Activated CD4-positive, alpha-beta T cell treated with anti-CD3 and anti-CD28 coated beads, Interleukin-2, amount 10 ng/mL, durations not matched to agents 7 days and 5 days (primary cell): ENCODE measurements at places on chromosomes 12 and 14. TPM values are rescaled to one million over a fixed set of nuclear protein-coding genes. Genes with fewer than 3 reads are reported as not detected.

The A2ML1 gene
- not detected for total RNA-seq

The DAD1 gene
- total RNA-seq = 169 TPM

The RASAL1 gene
- 0.40 TPM for total RNA-seq

The GPR162 gene
- total RNA-seq = 0.29 TPM

The KRT73 gene
- total RNA-seq = 8.2 TPM

The FOXG1 gene
- not detected for total RNA-seq

The FAM90A1 gene
- 0.15 TPM for total RNA-seq

The SLC17A8 gene
- total RNA-seq = not detected

The IL31 gene
- not detected for total RNA-seq

The LALBA gene
- not detected for total RNA-seq

The SPX gene
- not detected for total RNA-seq

The ASIC1 gene
- total RNA-seq = 8.7 TPM

DNA sequence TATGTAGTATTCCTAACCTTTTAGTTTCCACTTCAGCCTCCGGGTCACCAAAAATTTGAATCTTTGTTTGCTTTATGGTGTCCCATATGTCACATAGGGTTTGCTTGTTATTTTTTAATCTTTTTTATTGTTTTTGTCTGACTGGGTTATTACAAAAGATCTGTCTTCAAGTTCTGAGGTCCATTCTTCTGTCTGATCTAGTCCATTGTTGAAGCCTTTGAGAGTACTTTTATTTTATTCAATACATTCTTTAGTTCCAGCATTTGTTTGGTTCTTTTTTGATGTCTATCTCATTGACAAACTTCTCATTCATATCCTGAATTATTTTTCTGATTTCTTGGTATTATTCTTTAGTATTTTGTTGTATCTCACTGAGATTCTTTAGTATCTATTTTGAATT is 99.8 kb downstream of the GPR65 start:
- no peak for DNase-seq

DNA sequence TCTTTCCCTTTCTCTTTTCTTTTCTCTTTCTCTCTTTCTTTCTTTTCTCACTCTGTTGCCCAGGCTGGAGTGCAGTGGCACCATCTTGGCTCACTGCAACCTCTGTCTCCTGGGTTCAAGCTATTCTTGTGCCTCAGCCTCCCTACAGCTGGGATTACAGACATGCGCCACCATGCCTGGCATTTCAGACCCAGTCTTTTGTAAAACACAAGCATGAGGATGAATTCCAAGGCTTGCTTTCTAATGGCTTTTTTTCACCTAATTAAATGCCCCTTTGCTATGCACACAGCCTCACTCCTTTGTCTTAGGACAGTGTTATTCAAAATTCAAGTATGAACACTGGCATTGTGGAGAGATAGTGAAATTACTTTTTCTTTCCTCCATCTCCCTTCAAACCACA is 6.0 kb upstream of the SLC38A2 start:
- no peak for DNase-seq

DNA sequence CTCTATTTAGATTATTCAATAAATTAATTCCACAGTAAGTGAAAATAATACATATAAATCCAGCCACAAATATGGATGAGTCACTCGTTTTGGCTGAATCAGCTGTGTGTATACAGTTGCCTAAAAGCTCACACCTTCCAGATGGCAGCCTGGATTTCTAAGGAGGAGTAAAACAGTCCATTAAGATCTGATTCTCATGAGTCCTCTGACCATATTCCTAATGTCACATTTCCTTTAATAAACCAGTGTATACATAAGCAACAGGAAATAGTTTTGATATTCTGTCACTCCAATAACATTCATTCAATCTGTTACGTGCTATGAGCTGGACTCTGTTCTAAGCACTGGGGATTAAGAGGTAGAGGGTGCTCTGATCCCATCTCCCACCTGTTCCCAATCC is 21.8 kb downstream of the MDM1 start:
- no peak for DNase-seq

GRCh38 chr12:27937768-27938167 is 34.8 kb downstream of the PTHLH start:
- DNase-seq = no peak

DNA sequence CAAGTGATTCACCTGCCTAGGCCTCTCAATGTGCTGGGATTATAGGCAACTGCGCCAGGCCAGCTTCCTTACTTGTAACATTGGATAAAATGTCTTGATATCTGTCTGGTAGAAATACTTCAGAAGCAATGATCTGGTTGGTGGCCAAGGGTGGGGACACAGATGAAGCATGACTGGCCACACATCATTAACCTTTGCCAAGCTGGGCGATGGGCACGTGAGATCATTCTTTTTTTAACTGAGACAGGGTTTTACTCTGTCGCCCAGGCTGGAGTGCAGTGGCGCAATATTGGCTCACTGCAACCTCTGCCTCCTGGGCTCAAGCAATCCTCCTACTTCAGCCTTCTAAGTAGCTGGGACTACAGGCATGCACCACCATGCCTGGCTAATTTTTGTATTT is 31.1 kb downstream of the PLEKHH1 start:
- no peak for DNase-seq

DNA sequence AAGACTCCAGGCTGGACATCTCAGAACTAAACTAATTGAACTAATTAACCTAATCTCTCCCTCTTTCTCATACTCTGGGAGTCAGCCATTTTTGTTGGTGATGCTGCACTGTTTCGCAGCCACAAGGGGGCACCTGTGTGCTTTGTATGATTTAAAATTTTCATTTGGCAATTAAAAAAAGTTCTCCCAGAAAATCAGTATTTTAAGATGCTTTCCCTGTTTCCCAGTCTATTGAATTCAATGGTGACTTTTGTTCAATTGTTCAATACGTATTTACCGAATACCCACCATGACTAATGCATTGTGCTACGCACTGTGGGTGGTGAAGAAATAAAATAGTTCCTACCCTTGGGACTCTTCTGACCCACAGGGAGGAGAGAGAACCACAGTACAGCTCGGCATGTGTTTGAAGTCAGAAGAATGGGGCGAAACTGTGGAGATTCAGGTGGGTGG is 63.7 kb downstream of the ZNF664 start:
- peak; percentile 39 for DNase-seq

- no peak for DNase-seq
Observed at GRCh38 chr12:111455448-111456320, 50.0 kb downstream of the SH2B3 start.

- DNase-seq = no peak
Observed at GRCh38 chr12:124764870-124765580, 98.6 kb downstream of the SCARB1 start.

- DNase-seq = no peak
Observed at GRCh38 chr12:104138797-104139152, 765 bp upstream of the NFYB start.

DNA sequence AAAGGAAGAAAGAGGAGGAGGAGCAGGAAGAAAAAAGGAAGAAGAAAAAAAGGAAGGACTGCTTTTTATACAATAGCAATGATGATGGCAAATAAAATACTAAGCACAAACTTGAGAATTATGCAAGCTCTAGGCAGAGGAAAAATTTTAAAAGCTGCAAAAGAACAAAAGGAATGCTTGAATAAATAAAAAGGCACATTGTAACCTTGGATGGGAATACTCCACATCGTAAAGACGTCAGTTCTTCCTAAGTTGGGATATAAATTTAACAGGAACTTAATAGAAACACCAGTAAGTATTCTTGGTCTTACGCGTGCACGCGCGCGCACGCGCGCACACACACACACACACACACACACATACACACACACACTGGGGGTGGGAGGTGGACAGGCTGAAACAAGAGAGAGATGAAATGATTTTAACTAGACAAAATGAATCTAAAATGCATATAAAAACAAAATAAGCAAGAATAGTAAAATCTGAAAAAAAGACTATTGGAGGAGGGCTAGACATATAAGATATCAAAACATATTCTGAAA is 43.0 kb downstream of the SERPINA3 start:
- no peak for DNase-seq

GRCh38 chr12:76084863-76085519 is 506 bp upstream of the NAP1L1 start:
- DNase-seq = peak; percentile 60

GRCh38 chr14:93317875-93318807 is 14.7 kb downstream of the BTBD7 start:
- no peak for DNase-seq

- no peak for DNase-seq
Observed at GRCh38 chr12:3018284-3019004, 58.7 kb upstream of the TSPAN9 start.

DNA sequence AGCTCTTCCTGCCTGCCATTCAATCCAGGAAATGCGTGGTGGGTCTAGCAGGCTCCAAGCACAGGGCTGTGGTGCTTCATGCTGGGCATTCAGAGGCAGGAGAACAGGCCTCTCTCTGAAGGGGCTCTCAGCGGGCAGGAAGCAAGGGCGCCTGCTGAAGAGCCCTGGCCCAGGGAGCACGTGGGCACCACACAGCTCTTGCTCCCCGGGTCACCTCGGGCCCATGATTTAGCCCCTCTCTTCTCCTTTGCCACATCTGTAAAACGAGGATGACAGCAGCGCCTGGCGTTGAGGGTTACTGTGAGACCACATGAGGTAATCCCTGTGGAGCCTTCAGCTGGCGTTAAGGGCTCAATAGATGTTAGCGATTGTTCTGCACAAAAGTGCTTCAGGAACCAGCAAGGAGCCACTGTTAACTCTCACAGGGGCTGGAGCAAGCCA is 37.6 kb upstream of the SPTLC2 start:
- DNase-seq = no peak

DNA sequence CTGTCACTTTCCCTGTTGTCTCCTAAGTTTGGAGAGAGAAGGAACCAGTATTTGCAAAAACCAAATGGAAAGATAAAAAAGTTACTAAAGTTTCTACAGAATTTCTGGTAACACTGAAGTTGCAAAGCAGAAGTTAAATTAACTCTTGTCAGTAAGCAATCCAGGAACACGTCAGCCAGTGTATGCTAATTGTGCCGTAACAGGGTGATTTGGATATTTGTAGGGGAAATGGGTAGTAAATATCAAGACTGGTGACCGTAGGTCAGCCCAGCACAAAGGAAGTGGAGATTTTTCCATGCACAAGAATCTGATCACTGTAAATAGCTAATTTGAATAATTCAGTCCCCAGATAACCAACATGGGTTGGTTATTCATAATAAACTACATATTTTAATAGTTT is 2.3 kb downstream of the CDKN1B start:
- no peak for DNase-seq

DNA sequence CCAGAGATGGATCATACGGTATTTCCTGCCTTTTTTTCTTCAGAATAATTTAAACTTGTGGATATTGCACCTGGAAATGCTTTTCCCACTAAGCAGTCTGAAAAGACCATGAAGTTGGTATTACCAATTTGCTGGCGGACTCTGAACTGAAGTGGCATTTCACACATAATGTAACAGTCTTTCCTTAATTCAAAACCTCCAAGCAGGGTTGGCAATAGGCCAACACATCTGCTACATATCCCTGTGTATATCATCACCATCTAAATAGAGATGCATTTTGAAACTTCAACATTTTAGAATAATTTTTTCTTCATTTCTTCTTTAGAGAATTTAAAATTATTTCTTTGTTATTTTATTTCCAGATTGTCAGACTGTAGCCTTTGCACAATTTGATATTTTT is 100.5 kb downstream of the TSPAN8 start:
- DNase-seq = no peak

- DNase-seq = no peak
Observed at GRCh38 chr14:101808020-101808641, 46.6 kb downstream of the PPP2R5C start.

DNA sequence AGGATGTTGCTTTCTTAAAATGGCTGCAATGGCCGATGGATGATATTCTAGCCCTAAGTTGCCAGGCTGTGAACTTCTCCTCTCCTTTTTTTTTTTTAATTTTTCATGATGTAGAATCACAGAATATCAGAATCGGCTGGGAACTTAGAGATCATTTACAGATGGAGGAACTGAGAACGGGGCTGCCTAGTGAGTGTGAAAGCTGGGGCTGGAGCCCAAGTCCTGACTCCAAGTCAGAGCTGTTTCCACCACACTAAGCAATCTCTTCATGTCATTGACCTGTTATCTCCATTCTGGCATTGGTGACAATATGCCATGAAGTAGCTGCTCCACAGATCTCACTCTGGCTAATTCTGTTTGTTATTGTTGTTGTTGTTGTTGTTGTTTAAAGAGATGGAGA is 121.7 kb downstream of the SLC38A1 start:
- no peak for DNase-seq

DNA sequence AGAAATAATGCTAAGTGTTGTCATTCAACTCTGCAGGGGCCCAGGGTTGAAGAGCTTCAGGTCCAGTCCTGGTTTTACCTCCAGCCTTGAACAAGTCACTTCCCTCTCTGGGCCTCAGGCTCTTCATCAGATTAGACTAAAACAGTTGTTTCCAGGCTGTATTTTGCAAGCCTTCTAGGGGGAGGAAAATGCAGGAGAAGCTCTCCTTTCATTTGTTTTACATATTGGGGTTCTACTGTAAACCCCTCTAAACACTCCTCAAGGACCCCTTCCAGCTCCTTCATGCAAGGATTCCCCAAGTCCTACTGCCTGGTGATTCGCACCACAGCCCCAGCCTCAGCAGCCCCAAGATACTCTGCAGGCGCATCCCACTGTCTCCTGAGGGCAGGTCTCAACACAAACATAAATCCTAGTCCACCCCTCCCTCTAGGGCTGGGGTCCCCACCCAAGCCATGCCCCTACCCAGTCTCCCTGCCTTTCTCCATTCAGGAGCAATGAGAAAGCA is 2.7 kb downstream of the SDR9C7 start:
- peak; percentile 14 for DNase-seq

GRCh38 chr14:31492759-31493498 is 5.1 kb upstream of the GPR33 start:
- no peak for DNase-seq

DNA sequence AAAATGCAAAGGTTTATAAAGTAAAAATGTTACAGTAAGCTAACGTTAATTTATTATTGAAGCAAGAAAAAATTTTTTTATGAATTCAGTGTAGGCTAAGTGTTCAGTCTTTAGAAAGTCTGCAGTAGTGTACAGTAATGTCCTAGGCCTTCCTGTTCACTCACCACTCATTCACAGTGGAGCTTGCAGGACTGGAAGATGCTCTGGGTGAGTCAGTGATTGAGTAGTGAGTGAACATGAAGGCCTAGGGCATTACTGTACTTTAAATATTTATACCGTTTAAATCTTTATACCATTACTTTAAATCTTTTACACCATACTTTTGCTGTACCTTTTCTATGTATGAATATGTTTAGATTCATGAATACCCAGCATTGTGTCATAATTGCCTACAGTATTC is 120.3 kb upstream of the SLC38A4 start:
- no peak for DNase-seq

GRCh38 chr14:100062590-100062989 is 2.6 kb upstream of the EVL start:
- peak; percentile 53 for DNase-seq

DNA sequence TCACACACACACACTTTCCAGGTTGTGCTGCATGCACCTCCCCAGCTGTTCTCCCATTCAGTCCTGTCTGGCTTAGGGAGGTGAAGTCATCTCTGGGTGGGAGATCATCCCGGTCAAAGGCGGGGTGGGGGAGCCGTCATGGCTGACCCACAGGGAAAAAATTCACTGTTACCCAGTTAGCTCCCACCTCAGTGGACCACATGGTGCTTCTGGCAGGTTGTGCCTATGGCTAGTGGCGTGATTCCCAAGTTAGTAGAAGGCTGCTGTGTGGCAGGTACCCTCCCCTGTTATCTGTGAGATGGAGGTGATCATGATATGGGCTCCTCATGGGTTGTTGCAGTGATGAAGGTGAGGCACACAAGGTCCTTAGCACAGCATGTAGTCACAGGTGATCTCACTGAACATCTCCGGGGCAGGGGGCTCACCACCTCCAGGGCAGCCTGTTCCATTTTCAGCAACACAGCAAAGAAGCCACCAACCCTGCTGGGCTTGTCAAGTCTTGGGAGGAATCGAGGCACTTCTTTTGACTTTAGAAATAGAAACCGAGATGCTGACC is 154.9 kb upstream of the CCND2 start:
- no peak for DNase-seq
